Activated CD8-positive, alpha-beta memory T cell treated with anti-CD3 and anti-CD28 coated beads for 1 hour (primary cell): ENCODE measurements at places on chromosomes 16 and 17.

DNA sequence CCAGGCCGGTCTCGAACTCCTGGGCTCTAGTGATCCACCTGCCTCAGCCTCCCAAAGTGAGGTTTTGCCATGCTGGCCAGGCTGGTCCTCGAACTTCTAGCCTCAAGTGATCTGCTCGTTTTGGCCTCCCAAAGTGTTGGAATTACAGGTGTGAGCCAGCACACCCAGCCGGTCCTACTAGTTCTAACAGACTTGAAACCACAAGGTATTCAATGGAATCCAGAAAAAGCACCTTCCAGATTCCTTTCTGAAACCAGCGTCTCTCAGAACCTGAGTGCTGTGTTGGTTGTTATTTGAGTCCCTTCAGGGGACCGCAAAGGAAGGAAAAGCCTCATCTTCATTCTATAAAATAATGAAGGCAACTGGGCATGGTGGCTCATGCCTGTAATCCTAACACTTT, 4.1 kb downstream of the KRABD2 start:
- no peak for DNase-seq

GRCh38 chr17:81381632-81382577, 13.4 kb upstream of the BAHCC1 start:
- DNase-seq = no peak

GRCh38 chr16:53415504-53415903, 18.8 kb upstream of the RBL2 start:
- no peak for DNase-seq

- DNase-seq = no peak
These were observed 7.0 kb downstream of the DHX40 start for GRCh38 chr17:59572301-59572924.
